ENCODE measurements at places on chromosomes 7 and 10.

DNA sequence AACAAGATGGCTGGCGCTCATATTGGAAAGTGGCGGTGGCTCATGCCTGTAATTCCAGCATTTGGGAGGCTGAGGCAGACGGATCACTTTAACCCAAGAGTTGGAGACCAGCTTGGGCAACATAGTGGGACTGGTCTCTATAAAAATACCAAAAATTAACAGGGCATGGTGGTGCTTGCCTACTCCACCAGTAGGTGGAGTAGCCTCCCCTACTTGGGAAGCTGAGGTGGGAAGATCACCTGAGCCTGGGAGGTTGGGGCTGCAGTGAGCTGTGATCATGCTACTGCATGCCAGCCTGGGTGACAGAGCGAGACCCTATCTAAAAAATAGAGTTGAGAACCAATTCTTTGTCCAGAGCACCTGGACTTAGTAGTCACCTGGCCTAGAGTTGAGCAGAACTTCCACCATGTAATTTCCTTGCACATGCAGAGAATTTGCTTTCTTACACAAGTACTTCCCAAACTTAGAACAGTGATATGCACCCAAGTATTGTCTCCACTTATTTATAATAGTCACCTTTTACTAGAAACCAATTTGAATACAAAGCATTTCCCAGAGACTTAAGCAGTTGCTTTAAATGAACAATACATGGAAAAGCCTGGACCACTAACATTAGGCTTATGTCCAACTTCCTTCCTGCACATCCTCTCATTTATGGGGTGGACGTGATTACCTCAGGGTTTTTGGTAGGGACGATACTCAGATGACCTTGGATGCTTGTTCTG, 15.9 kb downstream of the LAMB4 start:
- DNase-seq, result peak; percentile 34

GRCh38 chr7:22109761-22110160, 164.1 kb upstream of the CDCA7L start:
- peak; percentile 7 for DNase-seq

GRCh38 chr10:109939315-109939961, 16.1 kb upstream of the XPNPEP1 start:
- no peak for DNase-seq

DNA sequence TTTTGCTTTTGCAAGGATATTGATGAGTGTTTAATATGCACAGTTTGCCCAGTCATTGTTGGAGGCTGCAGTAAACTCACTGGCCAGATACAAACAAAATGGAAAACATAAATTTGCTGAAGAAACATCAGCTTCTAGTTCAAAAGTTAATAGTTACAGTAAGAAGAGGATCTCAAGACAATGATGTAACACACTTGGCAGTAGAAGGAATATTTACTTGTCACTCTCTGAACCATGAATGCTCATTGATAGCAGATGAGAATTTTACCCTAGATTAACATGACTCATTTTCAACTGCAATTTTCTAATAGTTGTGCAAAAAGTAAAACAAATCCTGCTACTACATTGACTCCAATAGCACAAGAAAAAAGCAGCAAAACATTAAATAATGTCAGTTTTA, 47.7 kb downstream of the VWC2 start:
- DNase-seq, result no peak

DNA sequence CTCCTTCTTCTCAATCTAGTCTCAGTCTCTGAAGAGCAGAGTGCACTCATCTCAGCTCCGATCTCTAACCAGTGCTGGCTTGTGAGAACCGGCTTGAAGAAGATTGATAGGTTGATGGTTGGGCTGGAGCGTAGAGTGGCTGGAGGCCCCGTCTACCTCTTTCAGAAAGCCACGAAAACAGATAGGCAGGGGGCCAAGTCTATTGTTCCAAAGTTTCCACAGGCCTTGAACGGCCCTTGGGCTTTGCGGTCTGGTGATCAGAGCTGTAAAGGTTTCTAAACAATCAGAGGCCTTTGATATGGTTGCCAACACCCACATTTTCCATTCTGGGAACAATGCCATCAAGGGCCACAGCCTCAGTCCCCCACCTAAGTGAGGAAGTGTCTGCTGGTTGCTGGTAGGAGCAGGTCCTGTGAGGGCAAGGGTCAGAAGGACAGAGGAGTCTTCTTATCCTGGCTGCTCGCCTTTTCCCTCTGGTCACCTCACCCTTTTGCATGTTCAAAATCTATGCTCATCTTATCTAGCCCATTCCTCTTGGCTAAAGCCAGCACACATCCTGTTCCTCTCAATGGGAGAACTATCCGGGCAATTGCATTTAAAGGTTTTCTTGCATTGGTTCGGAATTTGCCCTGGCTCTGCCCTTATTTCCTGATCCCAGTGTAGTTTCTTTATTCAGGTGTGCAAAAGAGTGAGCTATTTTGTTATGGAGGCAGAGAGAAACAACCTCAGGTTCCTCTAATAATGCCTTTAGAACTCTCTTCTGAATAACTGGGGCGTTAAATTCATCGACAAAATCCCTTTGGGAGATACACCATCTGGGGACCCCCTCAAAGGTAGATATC, 70.3 kb upstream of the KMT2E start:
- DNase-seq, result peak; percentile 90
